ENCODE measurements at places on chromosomes 7 and 10. TPM values are rescaled to one million over a fixed set of nuclear protein-coding genes. Genes with fewer than 3 reads are reported as not detected.

ASAH2 gene
- polyA plus RNA-seq = 0.45 TPM

ZDHHC4 gene
- polyA plus RNA-seq = 84.1 TPM

PRR15 gene
- polyA plus RNA-seq = 27.5 TPM

GPR26 gene
- polyA plus RNA-seq = not detected

MOGAT3 gene
- polyA plus RNA-seq = 0.37 TPM

SVIL gene
- 7.4 TPM for polyA plus RNA-seq

COL28A1 gene
- 2.7 TPM for polyA plus RNA-seq

ALKBH4 gene
- 15.4 TPM for polyA plus RNA-seq

All from kidney (tissue), 22 donors.